ENCODE measurements at places on chromosomes 3 and 15. TPM values are rescaled to one million over a fixed set of nuclear protein-coding genes. Genes with fewer than 3 reads are reported as not detected.

The CIDEC gene
- 10.9 TPM for total RNA-seq

The DNAJC19 gene
- total RNA-seq: 89.2 TPM

The TRPM1 gene
- total RNA-seq: not detected

The CCDC54 gene
- not detected for total RNA-seq

The SPESP1 gene
- 3.6 TPM for total RNA-seq

The NOX5 gene
- 0.36 TPM for total RNA-seq

The CCR4 gene
- total RNA-seq: not detected

The CKMT1B gene
- total RNA-seq: 1.1 TPM

The CDHR4 gene
- total RNA-seq: 0.27 TPM

The ZMYND10 gene
- not detected for total RNA-seq

The SLC9A9 gene
- 29.9 TPM for total RNA-seq

The TMCO5A gene
- total RNA-seq: not detected

The PPP1R14D gene
- not detected for total RNA-seq

The CIB2 gene
- 3.5 TPM for total RNA-seq

The MOBP gene
- total RNA-seq: not detected

The REC114 gene
- total RNA-seq: not detected

DNA sequence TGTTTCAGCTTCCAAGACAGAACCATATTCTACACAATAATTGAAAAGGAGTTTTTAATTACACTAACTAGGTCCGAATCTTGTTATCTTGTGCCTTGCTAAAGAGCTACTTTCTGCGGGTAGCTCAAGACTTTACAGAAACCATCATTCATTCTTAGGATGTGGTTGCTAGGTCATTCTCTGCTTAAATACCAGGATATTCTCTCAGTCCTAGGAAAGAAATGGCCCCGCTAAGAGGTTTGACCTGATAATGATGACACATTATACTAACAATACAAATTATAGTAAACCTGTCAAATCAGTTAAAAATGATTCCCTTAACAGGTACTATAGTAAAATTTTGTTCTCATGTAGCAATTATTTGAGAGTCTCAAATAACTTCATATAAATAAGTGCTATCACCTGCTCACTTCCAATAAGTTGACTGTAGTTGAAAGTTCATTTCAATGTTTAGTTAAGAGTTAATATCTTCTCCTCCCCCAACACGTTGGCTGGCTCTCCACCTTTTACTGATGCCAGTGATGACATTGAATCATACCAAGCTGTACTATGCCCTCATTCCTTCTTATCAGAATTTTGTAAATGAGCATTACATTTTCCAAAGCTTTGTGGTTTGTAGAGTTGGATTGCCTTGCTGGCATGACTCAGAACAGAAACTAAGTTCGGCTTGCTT lies 3.6 kb upstream of the C3orf85 start:
- DNase-seq: no peak

GRCh38 chr3:71247221-71247957 lies 336.1 kb downstream of the FOXP1 start:
- no peak for DNase-seq

DNA sequence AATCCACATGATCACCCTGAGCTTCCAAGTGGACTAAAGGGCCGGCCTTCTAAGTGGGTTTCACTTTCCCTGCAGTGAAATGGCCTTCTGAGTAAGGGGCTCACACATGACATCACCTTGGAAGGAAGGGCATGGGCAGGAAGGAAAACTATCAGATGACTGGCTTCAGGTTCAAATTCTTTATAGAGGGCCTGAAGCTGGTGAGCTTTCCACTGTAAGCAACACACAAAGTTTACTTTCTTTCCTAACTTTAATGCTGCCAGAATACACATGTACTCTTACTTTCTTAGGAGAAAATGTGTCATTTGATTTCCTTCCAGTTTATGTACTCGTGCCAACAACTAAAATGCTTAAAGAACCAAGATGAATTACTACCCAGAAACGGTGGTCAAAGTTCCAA lies 475.6 kb downstream of the FOXP1 start:
- DNase-seq: no peak

GRCh38 chr15:25891081-25891480 lies 28.0 kb upstream of the ATP10A start:
- DNase-seq: no peak

DNA sequence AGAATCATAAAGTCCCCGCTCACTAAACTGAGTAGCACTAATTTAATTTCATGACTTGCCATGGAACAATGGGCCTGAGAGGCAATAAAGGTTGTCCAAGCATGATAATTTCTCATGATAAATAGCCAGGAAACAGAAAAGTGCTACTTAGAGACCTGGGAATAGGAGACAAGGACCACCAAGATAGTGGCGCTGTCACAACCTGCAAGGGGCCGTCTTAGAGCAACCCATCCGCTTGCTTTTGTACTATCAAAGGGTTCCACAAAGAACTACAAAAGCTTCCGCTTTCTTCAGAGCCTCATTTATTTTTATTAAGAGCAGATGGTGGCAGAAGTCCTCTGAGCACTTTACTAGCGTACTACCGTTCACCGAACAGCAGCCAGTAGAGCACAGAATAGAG lies 421.7 kb upstream of the GRM7 start:
- DNase-seq: no peak

GRCh38 chr3:97981886-97982285 lies 9.7 kb upstream of the RIOX2 start:
- no peak for DNase-seq

- DNase-seq: no peak
Observed at GRCh38 chr3:171269542-171269941, 190.7 kb downstream of the TNIK start.

GRCh38 chr3:49277383-49277775 lies 347 bp upstream of the C3orf62 start:
- DNase-seq: no peak

DNA sequence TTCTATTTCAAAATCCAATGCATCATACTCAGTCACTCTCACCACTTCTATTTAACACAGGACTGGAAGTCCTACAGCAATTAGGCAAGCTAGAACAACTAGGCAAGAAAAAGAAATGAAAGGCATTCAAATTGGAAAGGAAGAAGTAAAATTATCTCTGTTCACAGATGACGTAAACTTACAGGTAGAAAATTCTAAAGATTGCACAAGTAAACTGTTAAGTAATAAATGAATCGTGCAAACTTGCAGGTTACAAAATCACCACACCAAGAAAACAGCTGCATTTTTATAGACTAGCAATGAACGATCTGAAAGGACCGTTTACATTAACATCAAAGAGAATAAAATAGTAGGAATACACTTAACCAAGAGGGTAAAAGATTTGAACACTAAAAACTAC lies 36.2 kb downstream of the CHST2 start:
- DNase-seq: no peak

DNA sequence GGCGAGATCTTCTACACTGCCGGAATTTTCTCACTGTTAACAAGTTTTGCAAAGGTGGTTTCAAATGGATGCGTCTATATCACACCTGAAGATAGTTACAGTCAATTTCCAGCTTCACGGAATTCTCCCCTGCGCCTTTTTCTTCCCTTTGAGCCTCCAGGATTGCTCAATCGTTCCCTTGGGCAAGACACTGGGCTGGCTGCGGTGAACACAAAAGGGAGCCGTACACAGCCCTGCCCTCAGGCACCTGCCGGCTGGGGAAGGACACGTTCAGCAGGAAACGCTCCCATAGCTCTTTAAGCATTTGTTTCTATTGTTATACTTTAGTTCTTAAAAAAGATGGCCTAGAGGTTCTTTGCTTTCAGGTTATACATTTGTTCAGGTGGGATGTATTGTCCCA lies 85.7 kb downstream of the C3orf70 start:
- DNase-seq: no peak

DNA sequence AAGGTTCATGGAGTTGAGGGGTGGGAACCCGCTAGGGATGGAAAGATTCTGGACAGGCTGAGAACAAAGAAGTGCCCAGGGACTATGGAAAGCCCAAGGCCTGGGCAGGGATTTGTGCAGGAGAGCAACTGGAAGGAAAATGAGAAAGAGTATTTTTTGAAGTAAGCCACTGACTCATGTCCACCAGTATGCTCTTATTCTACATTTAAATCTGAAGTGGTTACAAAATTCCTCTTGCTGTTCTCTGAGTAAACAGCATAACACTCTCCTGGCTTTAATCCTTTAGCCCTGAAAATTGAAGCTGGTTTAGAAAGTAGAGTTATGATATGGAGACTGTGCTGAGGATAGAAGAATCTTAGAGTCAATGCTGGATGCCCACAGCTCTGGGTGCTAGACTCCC lies 165.2 kb downstream of the ISL2 start:
- DNase-seq: no peak

DNA sequence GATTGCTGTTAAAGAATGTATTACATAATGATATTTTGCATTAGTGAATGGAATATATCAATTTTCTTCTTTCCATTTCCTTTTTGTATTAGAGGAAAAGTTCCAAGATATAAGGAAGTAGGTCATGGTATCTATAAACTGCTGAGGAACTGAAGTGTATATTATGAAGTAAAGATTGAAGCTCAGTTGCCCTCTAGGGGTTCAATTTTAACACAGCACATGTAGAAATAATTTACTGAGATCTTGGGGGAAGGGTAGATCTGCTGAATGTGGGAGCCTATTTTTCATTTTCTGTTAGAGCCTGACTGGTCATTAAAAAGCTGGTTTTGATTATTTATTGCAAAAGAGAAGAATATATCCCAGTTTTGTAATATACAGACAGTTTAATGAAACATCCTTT lies 45.2 kb downstream of the CMC1 start:
- no peak for DNase-seq

- DNase-seq: no peak
Observed at GRCh38 chr3:20104167-20104661, 64.0 kb downstream of the KAT2B start.

DNA sequence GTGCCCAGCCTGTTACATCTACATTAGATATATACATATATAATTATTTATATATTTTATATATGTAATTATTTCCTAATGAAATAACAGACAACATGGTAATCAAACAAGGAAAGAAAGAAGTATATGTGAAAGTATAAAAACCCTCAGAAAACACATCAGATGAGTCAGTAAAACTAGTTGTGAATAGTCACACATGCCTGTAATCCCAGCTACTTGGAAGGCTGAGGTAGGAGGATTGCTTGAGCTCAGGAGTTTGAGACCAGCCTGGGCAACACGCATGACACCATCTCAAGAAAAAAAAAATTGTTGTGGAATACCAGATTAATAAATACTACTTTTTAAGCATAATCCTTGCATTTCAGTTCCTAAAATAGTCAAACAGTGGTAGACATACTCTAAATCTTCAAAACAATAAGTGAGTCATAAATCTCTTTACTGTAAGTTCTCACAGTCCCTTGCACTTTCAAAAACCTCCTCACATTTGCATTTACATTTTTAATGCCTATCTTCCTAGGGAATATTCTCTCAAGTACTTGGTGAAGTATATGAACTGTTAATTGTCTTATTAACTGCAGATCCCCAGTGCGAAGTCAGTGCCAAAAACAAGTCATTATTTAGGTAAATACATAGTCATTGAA lies 106.5 kb downstream of the MYO9A start:
- no peak for DNase-seq

DNA sequence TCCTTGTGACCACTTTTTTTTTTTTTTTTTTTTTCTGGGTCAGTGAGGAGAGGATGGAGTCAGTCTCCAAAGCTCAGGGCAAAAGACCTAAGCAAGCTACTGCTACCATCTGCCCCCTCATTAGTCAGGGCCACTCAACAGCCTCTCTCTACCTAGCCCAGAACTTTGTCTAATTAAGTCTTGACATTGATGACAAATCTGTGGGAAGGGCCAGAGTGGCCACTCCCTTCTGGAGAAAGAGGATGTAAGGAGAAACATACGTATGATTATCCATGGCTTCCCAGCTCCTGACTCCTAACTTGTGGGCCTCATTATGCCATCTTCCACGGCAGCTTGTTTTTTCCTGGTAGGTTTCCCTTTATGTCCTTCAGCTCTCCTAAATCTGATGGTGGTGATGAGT lies 37.9 kb downstream of the NR1I2 start:
- no peak for DNase-seq

DNA sequence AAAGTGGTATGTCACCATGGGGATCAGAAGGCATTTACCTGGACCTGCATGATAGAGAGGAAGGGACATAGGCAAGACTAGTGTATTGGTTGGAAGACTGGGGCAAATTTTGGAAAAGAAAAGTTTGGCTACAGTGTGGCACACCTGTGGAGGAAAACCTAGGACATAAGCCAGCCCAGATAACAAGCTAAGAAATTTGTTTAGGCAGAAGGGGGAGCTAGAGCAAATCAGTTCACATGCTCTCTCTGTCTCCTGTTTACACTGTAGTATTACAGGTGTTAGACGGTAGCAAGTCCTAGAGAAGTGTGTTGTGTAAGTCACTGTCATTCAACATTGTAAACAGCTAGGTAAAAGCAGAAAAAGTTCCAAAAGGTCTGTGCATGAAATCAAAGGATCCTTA lies 11.9 kb upstream of the ALDH1A2 start:
- DNase-seq: no peak

GRCh38 chr3:115487968-115488367 lies 135.3 kb upstream of the GAP43 start:
- DNase-seq: no peak

DNA sequence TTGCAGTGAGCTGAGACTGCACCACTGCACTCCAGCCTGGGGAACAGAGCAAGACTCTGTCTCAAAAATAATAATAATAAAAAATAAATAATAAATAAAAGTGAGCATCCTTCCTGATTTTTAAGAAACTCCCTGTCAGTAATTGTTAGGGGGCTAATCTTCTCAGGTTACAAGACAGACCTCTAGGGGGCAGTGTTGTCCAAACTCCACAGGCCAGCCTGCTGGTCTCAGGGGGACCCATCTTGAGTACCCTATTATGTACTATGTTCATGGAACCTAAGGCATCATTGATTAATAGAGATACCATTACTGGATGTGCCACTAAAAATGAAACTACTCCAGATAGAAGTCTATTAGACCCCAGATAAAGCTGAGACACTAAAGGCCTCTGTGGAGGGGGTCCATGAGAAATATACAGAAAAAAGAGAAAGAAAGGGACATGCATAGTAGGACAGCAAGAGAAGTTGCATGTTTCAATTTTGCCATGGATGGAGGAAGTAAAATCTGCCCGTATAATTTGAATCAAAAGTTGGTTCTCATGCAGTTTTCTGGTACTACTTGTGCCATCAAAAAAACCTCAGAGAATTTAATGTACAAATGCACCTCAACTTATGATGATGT lies 85.5 kb upstream of the CDV3 start:
- no peak for DNase-seq

- DNase-seq: no peak
Observed at GRCh38 chr3:151351219-151351618, 21.9 kb upstream of the P2RY13 start.

- peak; percentile 75 for DNase-seq
Observed at GRCh38 chr15:66773129-66773873, 71.3 kb downstream of the SMAD6 start.

DNA sequence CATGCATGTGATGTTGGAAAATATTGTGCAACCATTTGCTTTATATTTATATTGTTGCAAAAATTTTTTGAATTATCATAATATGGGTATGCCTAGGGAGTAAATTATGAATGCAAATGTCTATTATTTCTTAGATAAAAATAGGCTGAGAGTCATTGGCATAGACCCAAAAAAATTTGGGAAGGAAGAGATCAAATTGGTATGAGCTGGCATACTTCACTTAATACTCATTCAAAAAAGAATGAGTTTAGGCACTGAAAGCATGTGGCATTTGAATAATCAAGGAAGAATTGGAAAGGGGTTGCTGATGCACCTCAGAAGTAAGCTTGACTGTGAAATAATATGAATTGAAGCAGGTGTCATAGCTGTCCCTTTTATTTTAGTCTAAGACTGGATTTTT lies 764.0 kb upstream of the DPPA4 start:
- no peak for DNase-seq

Data from sigmoid colon (tissue), 7 donors.